ENCODE measurements at places on chromosomes 6 and 20.

GRCh38 chr6:51887859-51888258 lies 199.6 kb downstream of the PKHD1 start:
- no peak for DNase-seq

- DNase-seq, result no peak
Observed at GRCh38 chr6:140012150-140012549, 637.7 kb upstream of the CITED2 start.

DNA sequence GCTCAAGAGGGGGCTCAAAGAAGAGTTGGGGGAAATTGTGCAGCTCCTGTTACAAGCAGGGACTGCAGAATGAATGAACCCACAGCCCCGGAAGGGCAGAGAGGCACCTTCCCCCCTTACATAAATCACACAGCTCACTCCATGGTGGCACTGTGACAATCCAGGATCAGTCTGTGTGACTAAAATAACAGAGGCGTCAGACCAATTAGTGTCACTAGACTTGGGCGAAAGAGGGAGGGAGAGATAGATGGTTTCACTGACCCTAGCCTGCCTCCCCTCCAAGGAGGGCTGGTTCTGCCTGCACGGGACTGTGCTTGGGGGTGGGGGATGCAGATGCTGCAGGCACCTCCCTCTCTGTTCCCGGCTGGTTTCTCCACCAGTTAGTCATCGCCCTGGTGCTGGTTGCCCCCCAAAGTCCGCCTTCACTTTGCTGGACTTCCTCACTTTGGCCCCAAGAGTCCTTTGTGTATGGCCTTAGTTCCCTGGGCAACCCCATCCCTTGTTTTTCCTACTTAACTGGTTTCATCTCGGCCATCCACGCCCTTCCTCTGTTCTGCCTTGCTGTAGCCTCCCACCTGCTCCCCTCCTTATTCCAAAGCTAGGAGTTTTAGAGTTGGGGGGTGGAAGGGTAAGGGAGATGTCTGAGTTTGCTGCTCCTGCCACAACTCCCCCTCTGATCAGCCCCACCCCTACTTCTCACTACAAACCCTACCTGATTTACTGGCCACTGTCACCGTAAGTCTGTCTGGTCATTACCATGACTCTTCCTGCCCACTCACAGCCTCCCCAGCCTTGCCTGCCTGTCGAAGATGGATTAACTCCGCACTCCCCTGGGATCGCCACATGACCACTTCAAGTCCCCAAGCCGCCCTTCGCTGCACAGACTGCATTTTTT lies 17.7 kb downstream of the CCDC167 start:
- DNase-seq, result no peak

GRCh38 chr6:41755895-41756294 lies 8.7 kb upstream of the PGC start:
- DNase-seq, result no peak

- no peak for DNase-seq
Observed at GRCh38 chr6:63677282-63677681, 41.7 kb downstream of the PHF3 start.

DNA sequence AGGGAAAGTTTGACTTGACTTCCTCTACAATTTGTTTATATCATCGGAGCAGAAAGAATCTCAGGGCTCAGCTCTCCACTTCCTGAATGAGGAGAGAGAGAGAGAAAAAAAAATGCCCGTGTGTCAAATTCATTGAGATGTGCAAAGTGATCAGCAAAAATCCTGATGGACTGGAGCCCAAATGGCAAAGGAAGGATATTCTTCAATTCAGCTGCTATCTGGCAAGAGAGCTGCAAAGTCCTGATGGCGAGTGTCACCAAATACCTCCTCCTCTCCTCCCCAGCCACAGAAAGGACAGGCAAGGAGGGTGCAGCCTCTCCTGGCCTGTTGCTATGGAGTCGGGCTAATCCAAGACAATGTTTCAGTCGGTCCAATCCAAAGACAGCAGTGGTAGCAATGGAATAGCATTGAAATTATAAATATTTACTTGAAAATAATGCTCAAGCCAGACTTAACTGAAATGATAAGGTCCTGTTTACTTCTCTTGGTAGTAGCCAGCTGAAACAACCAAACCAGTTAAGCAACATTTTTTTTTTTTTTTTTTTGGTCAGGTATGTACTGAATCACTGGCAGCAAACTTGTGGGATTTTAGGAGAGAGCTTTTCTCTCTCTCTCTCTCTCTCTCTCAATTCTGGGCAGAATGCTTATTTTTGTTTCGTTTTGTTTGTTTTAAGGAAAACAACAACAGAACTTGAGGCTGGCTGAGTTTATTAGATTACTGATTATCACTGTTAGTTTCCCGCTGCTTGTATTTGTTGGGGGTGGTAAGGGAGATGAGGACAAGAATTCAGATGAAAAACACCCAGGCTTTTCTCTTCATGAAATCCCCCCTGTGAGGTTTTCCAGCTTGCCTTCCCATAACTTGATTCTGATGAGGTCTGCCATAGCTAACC lies 204.2 kb downstream of the BCAS1 start:
- DNase-seq, result peak; percentile 47

- DNase-seq, result no peak
Observed at GRCh38 chr6:170082067-170082466, 208.8 kb downstream of the DLL1 start.

All from RCC 7860 (cell line).